ENCODE measurements at places on chromosomes 7 and 10. TPM values are rescaled to one million over a fixed set of nuclear protein-coding genes. Genes with fewer than 3 reads are reported as not detected.

Gene MKI67
- 40.2 TPM for total RNA-seq

DNA sequence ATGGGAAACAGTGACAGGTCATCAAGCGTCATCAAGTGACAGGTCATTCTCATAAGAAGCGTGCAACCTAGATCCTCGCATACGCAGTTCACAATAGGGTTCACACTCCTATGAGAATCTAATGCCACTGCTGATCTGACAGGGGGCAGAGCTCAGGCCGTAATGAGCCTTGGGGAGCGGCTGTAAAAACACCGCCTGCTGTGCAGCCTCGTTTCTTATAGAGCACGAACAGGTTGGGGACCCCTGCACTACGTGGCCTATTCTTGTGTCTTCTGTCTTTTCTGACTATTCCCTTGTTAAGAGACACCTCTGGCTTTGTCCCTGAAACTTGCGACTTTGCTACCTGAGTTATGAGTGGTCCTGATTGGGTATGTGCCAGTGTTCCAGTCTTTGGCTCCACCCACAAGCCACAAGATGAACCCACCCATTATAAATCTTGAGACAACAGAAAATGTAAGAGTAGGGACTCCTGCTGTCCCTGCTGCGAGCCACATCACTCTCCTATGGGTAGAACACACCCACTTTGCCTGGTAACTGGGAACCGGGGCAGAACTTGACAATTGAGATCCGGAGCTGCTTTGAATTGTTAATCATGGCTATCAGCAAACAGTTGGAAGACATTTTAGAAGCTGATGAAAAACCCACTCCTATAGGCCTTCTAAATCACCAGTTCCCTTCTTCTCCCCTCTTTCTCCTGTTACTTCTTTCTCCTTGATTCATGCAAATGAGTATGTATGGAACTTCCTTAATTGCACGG lies 55.8 kb upstream of the EXOC4 start:
- DNase-seq = no peak

Gene GJC3
- total RNA-seq = not detected

DNA sequence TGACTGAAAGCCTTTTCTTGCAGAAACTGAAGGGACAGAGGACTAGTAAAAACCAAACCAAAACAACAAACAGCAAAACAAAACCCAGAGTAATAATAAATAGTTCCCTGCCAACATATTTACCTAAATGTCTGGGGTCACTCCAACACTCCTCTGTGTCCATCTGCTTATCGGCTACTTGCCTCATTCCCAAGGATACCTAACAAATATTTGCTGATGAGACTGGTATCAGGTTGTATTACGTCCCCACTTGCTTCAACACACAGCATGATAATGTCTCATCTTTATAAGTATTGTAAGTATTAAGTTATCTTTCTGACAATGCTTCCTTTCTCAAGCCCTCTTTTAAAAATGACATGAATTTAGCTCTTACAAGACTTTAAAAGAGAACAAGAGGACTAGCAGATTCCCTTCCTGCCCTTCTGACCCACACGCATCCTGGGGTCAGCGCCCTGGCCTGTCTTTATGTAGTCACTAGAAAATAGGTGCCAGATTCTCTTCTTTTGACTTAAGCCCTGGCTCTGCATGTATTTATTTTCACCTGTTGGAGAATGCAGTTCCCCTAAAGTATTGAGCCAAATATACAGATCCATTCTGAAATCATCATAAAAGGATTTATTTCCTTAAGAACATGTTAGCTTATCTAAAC lies 110.2 kb downstream of the SEM1 start:
- DNase-seq = no peak

GRCh38 chr7:33300131-33300530 lies 170.8 kb downstream of the BBS9 start:
- DNase-seq = no peak

DNA sequence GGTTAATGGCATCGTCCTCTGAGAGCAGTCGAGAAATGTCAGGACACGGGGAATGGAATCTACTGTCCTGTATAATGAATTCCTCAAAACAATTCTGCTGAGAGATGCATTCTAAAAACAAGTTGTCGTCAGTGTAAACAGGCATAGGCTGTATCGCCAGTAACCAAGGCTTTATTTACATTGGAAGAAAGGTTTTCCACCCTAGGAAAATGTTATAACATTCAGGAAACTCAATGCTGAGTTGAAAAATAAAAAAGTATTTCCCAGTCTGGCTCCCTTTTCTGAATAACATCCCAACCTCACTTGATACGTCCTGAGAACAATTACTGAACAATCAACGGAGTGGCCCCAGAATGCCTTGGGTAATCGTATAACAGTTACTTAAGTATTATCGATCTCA lies 79.6 kb upstream of the UCN3 start:
- no peak for DNase-seq

DNA sequence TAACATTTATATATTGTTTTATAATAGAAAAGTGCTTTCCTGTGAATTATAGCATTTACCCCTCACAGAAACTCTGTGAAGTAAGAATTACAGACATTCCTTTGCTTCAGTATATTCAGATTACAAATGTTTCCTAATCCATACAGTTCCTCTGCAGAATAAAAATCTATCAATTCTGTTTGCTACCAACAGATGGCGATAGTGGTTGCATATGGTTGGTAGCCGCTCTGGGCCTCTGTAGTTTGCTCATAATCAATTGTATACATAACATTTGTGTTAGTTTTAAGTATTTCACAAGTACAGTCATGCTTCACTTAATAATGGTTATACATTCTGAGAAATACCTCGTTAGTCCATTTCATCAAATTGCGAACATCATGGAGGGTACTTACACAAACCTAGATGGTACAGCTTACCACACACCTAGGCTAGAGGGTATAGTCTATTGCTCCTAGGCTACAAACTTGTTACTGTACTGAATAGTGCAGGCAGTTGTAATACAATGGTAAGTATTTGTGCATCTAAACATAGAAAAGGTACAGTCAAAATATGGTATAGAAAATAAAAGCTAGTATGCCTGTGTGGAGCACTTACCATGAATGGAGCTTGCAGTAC lies 94.4 kb upstream of the STEAP4 start:
- DNase-seq = no peak

DNA sequence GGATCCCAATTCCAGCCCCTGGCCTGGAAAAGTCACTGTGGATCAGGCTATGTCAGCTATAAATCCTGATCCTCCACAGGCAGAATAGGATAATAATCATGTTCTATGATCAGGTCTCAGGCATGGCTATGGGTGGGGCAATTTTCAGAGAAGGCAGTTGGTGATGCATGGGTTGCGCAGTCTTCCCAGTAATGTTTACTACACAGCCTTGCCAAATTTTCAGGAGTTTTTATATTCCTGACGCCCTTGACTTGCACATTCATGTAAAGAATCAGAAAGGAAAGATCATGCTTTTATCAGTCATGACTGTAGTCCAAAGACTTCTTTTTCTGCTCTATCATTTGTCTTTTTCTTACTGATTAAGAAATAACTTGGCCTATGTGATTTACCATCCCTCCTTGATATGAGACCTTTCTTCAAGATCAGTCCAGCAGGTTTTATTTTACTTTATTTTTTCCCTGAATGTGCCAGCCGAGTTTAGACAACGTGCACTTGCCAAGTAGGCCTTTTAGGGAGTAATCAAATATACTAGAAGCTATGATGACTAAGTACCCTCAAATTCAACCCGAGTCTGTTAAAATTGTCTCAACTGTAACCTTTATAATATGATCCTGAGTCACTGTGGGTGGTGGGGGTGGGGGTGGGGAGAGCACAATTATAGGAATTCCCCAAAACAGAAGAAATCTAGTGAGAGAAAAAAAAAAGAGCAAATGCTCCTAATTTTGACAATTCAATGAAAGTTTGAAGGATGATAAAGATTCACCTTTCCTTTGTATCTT lies 31.9 kb downstream of the ARL4A start:
- DNase-seq = no peak

GRCh38 chr7:95066737-95067530 lies 159.5 kb downstream of the PPP1R9A start:
- no peak for DNase-seq
